ENCODE measurements at places on chromosomes 16 and 17. TPM values are rescaled to one million over a fixed set of nuclear protein-coding genes. Genes with fewer than 3 reads are reported as not detected.

GRCh38 chr16:79644971-79645667 is 44.6 kb upstream of the MAF start:
- no peak for DNase-seq

GRCh38 chr16:3726021-3726687 is 8.8 kb upstream of the TRAP1 start:
- DNase-seq = no peak

DNA sequence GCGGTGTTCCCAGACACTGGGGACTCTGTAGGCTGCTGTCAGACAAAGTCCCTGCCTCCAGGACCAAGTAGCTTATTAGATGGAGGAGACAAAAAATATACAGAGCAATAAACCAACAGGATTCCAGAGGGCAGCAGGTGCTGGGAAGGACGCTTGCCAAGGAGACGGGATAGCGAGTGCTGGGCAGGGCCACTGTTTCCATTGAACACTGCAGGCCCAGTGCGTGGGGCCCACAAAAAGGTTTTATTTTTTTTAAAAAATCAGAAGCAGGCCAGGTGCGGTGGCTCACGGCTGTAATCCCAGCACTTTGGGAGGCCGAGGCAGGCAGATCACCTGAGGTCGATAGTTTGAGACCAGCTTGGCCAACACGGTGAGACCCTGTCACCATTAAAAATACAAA is 84.2 kb downstream of the ABCC6 start:
- DNase-seq = no peak

SCGB1C2 gene
- total RNA-seq = not detected

DNA sequence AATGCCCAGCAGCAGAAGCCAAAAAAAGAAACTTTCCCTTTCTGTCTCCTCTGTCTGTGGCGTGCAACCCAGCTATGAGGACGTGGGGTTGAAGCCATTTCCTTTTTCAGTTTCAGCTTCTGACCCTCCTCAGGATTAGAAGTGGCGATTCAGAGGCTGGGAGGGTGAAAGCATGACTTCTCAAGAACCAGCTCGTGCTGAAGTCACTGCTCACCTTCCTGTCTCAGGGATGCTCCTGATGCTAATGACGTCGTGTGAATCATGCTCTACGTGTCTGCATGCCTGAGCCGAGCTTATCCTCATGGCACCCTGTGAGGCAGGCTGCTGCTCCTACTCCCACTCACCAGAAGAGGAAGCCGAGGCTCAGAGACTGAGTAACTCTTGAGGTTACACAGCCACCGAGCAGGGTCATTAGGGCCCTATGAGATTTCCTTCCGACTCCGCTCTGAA is 5.7 kb upstream of the LPO start:
- DNase-seq = no peak

GRCh38 chr16:558298-559020 is 1.7 kb upstream of the PRR35 start:
- DNase-seq = no peak

DNA sequence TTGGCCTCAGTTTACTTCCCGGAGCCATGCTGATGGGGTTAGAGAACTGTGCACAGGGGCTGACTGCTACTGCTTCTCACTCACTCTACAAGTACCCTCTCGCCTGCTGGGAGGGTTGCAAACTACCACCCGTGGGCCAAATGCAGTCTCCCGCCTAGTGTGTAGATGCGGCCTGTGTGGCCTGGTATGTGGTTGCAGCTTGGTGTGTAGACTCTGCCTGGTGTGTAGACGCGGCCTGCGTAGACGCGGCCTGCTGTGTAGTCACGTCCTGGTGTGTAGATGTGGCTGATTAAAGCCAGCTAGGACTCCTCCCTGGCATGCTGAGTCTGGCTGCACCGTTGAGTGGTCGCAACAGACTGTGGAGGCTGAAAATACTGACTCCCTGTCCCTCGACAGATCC is 7.3 kb downstream of the CANT1 start:
- no peak for DNase-seq

SEPTIN1 gene
- total RNA-seq = not detected

- no peak for DNase-seq
Observed at GRCh38 chr16:69320740-69321073, 9.6 kb downstream of the VPS4A start.

PRR15L gene
- 4.9 TPM for total RNA-seq

DNA sequence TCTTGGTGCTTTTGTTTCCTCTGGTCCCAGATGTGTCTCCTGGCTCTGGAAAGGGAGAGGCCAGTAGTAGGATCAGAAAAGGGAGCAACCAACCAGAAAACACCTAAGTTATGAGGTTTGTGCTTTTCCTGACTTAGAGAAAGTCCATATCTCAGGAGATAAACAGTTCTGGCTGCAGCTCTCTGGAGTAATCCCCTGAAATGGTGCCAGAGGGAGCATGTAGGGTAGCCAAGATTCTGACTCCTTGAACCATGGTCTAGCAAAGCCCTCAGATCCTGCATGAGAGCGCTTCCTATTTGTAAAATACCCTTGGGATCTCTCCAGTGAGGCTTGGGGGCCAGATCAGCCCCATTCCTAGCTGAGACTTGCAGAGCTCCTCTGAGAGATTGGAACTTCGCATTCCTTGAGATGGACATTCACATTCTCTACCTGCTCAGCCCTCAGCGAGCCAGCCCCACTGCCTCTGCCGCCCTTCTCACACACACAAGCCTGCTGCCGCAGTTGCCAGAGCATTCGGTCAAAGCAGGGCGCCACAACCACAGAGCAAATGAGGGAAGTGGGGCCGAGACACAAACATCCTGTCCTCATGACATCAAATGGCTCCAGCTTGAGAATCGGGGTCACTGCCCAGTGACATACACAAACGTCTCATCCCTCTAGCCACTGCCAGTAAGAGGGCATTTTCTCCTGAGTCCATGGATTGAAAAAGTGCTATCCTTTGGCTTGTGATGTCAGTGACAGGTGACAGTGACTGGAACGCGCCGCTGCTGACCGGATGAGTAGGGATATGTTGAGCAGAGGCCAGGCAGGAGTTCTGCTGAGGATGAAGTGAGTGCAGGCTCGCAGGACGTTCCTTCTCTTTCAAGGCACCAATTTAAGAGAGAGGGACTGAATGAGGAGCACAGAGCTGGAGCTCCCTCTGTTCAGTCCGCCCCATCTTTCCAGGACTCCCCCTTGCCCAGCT is 5.0 kb downstream of the ABHD15 start:
- no peak for DNase-seq

GPR142 gene
- not detected for total RNA-seq

DNA sequence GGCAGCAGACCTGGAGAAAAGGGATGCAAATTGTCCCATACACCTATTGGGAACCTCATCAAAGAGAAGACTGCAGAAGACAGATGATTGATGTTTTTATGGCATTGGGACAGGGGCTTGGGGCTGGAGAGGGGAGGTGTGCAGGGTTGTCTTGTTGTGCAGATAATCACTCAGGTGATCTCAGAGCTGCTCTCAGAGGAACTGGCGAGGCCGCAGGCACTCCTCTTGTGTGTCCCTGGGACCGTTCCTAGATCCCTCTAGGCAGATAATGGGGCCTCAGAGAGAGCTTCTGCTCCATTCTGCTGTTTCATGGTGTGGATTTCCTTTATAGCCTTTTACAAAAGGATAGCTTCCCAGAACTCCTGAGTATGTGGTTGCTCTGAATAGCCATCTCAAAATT is 1.6 kb downstream of the RNF213 start:
- no peak for DNase-seq

TNFRSF17 gene
- total RNA-seq = 0.51 TPM

GRCh38 chr17:64471440-64471839 is 22.5 kb downstream of the MILR1 start:
- DNase-seq = no peak

GRCh38 chr17:67532326-67532871 is 155.3 kb downstream of the PITPNC1 start:
- DNase-seq = peak; percentile 43

- no peak for DNase-seq
Observed at GRCh38 chr16:73176577-73177013, 128.7 kb upstream of the ZFHX3 start.

DNA sequence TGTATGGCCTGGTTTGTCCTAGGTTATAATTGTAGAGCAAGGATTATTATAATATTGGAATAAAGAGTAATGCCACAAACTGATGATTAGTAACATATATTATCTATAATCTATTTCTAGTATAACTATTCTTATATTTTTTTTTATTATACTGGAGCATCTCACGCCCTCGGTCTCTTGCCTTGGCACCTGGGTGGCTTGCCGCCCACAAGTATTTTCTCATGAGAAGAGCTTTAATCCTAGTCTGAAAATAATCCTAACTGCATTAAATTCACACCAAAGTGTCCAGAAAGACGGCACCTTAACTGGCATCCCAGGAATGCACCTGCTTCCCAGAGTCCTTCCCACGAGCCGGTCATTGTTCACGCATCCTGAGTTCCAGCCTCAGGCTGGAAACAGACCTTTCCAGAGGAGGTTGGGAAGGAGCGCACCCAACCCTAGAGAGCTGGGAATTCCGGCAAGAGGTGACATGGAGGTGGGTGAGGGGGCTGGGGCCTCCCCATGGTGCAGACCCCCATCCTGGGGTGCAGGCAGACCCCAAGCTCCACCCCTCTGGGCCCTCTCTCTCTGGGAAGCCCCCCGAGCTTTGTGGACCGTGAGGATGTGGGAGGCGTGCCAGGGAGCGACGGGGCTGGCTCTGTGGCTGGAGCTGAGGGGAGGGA is 15.9 kb downstream of the CHMP1A start:
- no peak for DNase-seq

HSD17B2 gene
- 3.4 TPM for total RNA-seq

DNA sequence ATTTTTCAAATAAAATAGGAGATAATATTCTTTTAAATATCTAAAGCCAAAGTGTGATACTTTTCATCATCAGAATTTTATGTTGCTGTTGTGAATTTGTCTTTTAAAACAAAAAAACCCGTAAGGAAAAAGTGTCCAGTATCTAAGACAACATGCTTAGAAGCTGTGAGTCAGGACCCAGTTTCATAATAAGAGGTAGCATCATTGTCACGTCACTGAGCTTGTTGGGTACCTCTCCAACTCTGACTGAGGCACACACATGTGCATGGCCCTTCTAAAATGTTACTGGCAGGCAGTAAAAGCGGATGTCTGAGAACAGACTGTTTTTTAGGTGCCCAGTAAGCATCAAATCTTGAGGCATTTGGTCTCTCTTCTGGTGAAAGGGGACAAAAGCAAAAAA is 2.5 kb downstream of the CIAPIN1 start:
- no peak for DNase-seq

DNA sequence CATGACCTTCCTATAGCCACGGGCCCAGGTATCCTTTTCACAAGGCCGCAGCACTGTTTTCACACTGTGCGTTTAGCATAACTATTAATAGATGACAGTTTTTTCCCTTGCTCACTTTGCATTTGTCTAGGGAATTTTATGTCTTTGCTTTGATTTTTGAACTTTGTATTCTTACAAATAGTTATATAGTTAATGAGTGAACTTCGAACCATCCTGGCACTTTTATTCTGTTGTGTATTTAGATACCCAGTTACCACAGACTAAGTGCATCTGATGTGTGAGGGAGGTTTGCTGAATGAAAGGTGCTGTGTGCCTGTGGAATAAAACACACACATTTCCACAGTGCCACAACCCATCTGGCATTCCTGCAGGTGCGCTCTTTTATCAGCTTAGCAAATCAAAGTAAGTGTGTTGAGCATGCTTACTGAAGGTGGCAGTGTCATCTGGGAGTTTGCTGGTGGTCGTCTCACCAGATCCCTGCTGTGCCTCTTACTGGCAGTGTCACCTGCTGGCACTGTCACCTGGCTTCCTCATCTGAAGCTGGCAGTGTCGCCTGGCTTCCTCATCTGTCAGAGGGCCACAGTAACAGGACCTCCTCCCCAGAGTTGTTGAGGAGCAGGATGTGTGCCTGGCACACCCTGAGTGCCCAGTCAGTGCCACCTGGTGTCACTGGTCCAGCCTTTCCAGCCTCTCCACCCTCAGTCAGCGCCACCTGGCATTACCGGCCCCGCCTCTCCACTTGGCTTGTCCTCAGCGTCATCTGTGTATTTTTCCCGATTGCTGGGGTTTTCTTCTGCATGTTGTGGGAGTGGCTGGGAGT is 37.6 kb downstream of the USP10 start:
- DNase-seq = no peak

ZFP1 gene
- 14.3 TPM for total RNA-seq

- DNase-seq = no peak
Observed at GRCh38 chr16:81987706-81988105, 23.6 kb downstream of the SDR42E1 start.

- no peak for DNase-seq
Observed at GRCh38 chr17:82917699-82918345, 78.0 kb upstream of the ZNF750 start.

DNA sequence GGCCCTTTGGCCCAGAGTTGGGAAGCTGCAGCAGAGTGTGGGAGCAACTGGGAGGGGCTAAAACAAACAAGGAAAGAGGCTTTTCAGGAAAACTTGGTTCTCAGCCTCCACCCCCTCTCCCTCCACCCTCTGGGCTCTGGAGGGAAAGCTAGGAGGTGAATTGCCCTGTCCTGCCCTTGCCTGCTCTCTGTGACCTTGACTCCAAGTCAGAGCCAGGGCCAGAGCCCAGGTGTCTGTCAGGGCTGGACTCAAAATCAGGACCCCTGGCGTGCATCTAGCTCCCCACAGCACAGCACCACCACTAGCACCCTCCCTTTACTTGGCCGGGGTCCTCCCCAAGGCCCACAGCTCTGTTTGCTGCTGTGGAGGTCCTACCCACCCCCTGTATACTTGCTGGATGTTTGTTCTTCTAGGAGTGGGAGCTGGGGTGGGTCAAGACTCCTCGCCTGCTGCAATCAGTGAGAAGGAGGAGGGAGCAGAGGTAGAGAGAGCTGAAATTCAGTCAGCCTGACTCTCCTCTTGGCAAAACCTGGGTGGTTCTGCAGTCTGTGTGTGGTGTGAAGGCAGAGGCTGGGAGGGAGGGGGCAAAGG is 2.8 kb upstream of the NR1D1 start:
- no peak for DNase-seq

- no peak for DNase-seq
Observed at GRCh38 chr16:30802936-30803335, 15.9 kb upstream of the ZNF629 start.

CTRB2 gene
- not detected for total RNA-seq

- DNase-seq = peak; percentile 43
Observed at GRCh38 chr17:51439395-51440229, 179.3 kb downstream of the UTP18 start.

MYH3 gene
- total RNA-seq = 9,382 TPM

DNA sequence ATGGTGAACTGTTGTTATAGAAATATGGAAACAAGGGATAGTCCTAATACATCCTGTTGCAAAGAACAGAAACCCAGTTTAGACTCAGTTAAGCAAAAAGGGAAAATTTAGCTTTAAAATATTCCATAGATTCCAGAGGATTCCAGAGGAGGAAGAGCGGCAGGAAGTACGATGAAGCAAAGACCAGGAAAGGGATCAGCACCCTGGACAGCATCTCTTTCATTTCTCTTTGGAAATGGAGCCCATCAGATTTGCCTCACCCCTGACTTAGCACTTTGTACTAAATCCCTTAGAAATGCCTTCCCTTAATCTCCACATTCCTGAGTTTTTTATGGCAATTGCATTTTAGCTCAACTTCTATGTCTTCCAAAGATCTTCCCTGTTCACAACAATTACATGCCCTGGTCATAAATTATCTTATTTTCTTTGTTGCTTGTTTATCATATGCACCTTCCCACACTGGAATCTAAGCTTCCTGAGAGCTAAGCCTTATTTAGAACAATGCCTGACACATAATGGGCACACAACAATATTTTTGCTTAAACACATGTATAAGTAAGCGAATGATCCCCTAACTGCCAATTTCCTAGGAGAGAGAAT is 150.0 kb upstream of the RBFOX1 start:
- peak; percentile 69 for DNase-seq

GRCh38 chr17:83185023-83186002 is 105.9 kb downstream of the METRNL start:
- no peak for DNase-seq

GRCh38 chr16:1182950-1183907 is 30.3 kb downstream of the CACNA1H start:
- peak; percentile 65 for DNase-seq

- peak; percentile 73 for DNase-seq
Observed at GRCh38 chr16:86483-86952, 8.5 kb downstream of the MPG start.

Measured in tongue (tissue), 3 donors.